ENCODE measurements at places on chromosomes 5 and 9.
A peak's percentile ranks its signal among the peaks of the same experiment; 100 is the strongest.

- DNase-seq, result peak; percentile 90
These were observed 101.7 kb downstream of the CDH18 start for GRCh38 chr5:19886123-19886917.

DNA sequence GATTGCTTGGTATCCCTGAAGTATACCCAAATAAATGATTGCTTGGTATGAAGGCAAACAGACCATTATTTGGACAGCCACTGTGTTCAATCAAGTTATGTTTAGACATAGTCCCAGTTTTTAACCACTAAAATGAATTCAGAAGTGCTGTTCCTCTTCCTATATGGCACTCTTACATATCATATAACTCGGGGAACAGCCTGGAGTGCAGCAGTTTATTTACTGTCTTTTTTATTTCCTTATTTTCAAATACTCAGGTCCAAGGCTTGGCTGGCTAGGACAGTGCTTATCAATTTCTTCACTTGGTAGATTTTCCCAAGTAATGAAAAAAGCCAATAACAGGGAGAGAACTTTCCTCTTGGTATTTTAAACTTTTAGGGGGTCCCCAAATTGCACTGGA lies 58.6 kb upstream of the CCDC112 start:
- DNase-seq, result no peak

DNA sequence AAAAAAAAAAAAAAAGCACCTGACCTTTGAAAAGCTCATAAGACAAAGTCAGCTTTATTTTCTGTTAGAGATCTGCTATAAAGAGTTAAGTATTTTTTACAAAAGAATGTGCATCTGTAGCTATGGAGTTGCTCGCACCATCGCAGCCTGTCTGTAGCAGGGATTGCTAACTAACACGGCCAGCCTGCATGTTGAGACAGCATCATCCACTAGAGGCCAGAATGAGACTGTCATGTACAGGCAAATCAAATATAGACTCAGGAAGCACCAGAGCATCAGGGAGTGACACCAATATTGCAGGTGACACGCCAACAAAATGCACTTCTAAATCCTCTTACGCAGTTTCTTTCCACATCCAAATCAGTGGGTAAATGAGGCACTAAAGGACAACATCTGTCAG lies 136.3 kb upstream of the RASEF start:
- DNase-seq, result peak; percentile 86

DNA sequence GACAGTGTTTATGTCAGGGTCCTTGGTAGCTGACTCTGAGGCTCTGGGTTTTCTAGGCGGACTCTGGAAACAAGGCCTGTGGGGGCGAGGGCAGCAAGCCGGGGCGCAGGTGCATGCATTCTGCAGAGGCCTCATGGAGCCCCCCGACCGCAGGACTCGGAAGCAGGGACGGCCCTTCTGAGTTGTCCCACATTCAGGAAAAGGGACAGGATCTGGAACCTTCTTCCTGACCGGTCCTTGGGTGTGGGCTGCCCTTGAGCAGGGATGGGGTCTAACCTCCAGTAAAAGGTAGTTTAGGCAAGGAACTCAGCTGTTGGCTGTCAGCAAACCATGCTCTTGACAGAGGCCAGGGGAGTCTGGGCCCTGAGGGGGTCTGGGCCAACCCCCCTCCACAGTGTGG lies 7.4 kb upstream of the COL5A1 start:
- DNase-seq, result no peak

- no peak for DNase-seq
These were observed 16.2 kb downstream of the CLINT1 start for GRCh38 chr5:157842787-157843186.
